Activated gamma-delta T cell treated with anti-CD3 and anti-CD28 coated beads, Interleukin-2, amount 50 U/mL, for 16 hours (primary cell): ENCODE measurements at places on chromosomes 7 and 10.
A peak's percentile ranks its signal among the peaks of the same experiment; 100 is the strongest.

GRCh38 chr7:20299647-20300312 lies 30.9 kb upstream of the ITGB8 start:
- DNase-seq: no peak

DNA sequence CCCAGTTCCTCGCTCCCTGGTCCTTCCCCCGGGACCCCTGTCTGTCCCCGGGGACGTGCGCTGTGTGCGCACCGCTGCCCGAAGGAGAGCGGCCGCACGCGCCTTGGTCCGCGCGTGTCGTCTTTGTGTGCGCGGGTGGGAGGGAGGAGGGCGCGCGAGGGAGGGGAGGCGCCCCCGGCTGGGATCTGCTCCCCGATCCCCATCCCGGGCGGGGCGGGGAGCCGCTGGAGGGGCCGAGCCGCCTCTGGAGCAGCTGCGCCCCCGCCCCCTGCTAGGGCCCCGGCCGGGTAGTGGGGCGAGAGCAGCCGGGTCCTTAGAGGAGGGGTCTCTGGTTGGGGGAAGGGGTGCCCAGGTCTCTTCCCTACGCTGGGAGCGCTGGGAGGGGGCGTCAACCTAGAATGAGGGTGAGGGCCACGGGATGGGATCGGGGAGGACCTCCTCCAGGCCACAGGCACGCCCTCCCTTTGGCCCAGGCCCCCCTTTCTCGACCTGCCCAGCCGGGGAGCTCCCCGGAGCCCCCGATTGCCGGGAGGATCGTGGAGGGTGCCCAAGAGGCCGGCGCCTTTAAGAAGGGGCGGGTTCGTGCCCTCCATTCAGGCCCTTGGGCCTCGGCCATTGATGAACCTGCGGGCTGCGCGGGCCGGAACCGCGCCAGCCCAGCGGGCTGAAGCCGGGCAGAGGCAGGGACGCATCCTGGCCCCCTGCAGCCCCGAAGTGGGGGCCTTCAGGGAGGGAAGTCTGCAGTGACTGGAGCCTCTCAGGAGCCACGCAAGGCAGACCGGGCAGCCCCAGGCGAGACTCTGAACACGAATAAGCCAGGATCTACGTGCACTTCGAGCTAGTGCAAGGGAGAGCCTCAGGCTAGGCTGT lies 678 bp downstream of the SH2B2 start:
- DNase-seq: no peak

DNA sequence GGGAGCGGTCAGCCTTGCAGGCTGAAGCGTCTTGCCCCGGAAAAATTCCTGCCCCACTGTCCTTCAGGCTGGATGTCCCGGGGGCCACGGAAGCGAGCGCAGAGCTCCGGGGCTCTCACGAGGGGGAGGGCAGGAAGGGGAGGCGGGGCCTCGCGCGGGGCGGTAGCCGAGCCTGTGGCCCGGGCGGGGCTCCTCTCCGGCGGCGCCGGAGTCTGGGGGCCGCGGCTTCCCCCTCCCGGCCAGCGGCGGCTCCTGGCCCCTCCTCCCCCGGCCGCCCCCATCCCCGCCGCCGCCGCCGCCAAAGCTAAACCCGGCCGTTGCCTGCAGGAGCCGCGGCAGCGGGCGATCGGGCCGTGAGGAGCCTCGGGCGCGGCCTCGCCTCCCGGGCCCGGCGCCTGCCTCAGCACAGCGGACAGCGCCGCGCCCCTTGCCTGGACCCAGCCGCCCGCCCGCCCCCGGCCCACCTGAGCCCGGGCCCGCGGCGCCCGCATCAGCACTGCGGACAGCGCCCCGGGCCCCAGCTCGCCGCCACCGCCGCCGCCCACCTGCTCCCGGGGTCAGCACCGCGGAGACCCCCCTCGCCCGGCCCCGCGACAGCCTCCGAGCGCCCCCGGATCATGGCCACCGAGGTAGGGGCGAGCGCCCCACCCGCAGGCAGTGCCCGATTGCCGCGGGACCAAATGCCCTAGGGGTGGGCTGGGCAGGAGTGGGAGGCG lies at the start of gene GOLGA7B:
Gene GOLGA7B, plus strand, starts transcription at position 157 of the 716 bp plus-strand sequence. Its CDS starts 461 bp downstream, at position 618.
- DNase-seq: peak; percentile 32

DNA sequence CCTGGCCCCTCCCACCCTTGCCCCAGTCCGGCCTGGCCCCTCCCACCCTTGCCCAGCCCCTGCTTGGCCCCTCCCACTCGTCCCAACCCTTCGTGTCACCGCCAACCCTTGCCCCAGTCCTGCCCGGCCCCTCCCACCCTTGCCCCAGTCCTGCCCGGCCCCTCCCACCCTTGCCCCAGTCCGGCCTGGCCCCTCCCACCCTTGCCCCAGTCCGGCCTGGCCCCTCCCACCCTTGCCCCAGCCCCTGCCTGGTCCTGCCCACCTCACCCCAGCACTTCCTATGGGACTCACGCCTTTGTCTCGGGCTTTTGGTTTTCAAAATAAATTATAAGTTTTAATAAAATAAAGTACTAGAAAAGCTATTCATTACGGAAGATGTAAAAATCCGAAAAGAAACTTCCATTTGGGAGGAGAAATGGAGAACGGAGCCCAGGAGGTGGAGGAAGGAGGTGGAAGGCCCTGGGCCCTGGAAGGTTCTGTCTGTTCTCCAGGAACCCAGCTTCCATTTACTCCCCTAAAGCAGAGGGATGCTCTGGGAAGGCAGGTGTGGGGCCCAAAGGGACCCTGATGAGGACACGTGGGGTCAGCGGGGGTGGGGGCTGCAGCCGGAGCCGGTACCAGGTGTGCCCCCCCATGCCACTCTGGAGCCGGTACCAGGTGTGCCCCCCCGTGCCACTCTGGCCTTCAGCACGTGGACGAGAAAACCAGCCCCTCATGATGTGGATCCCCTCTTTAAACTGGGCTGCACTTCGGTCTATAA lies 52.2 kb downstream of the PWWP2B start:
- DNase-seq: no peak

- DNase-seq: no peak
Measured at GRCh38 chr10:55146032-55146431, 345.0 kb upstream of the PCDH15 start.

- DNase-seq: no peak
Measured at GRCh38 chr7:157016024-157016351, 5.5 kb upstream of the MNX1 start.

GRCh38 chr7:26891400-26892350 lies 27.3 kb upstream of the SKAP2 start:
- DNase-seq: no peak

DNA sequence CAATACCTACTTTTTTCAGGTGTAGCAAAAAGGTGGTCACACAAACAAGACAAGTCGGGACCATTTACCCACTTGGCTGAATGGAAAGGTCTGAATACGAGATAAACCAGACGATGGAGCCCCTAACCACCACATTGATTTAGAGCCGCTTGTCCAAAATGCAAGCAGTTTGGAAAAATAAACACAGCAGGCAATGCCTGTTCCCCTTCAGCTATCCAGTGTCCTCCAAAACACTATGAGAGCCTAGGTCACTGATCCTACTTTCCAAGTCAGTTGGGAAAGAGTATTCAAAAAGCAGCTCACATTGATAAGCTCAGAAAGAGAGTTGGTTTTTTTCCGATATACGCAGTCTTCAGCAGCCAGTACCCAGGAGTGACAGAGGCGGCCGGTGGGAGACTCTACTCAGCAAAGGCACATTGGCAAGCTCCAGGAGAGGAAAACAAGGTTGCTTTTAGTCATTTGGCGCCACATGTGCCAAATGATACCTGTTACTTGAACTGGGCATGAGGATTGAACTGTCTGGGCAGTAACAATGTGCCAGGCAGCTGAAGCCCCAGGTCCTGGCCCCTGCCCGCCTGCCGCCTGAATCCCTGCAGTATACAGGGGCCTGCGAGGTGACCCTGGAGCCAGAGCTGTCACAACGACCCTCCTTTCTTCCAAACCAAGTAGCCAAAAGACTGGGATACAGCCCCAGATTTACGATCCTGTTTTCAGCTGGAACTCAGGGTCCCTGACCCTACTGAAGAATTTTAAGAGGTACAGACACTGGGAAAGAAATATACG lies 109.8 kb downstream of the PIP4K2A start:
- DNase-seq: no peak

DNA sequence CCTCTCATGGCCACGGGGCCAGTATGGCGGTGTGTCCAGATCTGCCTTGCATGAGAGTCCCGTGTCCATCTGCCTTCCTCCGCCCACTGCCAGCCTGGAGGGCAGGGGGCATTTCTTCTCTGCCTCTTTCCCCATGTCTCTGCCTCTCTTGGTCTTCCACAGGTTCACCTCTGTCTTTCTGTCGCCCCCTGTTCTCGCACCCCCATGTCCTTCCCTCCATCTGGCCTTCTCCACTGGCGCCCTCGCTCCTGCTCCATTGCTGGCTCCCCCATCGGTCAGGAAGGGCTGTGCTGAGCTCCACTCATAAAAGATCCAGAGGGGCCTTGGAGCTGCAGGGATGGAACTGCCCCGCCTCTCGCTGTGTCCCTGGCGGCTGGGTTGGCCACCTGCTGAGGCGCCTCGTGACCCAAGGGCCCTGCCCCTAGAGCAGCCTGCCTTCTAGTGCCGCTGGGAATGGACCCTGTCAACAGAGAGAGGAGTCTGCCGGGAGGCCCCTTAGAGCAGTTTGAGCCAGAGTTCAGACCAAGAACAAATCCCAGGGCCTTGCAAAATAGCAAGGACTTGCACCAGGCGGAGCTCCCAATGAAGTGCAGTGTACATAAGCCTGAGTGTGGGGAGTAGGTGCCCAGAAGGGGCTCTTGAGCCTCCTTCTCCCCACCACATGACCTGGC lies 42.0 kb downstream of the GOLGA7B start:
- no peak for DNase-seq

DNA sequence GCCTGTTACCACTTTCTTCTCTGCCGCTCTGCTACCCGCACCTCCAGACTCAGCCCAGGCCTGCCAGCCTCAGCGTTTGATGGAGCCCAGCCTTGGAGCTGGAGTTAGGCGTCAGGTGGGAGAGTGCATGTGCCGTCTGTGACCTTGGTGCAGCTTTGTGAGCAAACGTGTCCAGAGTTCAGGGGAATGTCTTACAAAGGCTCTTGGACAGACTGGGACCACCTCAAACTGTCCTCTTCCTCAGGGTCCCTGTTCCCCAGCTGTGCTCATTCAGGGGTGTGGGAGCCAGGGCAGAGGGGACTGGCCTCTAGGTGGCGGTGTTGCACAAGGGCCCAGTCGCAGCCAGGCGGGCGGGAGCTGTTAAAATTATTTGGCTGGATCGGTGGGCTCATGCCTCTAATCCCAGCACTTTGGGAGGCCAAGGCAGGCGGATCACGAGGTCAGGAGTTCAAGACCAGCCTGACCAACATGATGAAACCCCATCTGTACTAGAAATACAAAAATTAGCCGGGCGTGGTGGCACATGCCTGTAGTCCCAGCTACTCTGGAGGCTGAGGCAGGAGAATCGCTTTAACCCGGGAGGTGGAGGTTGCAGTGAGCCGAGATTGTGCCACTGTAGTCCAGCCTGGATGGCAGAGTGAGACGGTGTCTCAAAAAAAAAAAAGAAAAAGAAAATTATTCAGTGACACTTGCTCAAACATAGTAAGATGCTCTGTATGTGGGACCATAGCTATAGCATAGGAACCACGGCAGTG lies 89.2 kb downstream of the ADCY1 start:
- DNase-seq: no peak

DNA sequence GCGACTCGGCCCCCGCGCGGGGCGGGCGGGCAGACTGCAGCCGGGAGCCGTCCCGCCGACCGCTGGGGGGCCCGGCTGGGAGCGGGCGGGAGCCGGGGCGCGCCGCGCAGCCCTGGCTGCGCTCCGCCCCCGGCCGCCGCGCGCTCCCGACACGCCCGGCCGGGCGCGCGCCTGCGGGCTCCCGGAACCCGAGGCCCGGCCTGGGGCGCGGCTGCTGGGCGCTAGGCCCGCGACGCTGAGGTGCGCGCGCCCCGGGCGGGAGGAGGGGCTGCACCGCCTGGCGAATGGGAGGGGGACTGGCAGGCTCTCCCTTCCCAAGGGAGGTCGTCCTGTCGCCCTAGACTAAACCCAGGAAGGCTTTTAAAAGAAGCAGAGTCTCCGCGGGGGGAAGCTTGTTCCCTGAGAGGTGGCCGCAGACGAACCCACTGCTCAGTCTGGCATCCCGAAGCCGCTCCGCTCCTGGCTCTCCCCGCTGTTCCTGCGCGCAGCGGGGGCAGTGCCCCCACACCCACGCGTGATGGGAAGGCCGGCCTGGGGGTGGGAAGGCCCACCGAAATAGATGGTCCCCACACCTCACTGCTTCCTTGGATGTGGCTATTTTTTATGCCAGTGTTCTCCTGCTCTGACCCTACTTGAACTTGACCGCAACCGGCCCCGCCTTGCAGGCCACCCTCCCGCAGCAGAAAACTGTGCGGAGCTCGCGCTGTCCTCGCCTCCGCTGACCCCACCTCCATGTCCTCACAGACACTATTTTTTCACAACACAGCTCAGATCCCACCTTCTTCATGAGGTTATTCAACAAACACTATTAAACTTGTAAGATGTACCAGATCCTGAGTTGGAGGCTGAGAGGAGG lies at the start of gene VOPP1:
Gene VOPP1, minus strand, starts transcription at position 125 of the 856 bp plus-strand sequence. CDS start 178 bp downstream, outside the sequence.
- peak; percentile 24 for DNase-seq

GRCh38 chr10:30825495-30825894 lies 195.9 kb upstream of the LYZL2 start:
- no peak for DNase-seq

DNA sequence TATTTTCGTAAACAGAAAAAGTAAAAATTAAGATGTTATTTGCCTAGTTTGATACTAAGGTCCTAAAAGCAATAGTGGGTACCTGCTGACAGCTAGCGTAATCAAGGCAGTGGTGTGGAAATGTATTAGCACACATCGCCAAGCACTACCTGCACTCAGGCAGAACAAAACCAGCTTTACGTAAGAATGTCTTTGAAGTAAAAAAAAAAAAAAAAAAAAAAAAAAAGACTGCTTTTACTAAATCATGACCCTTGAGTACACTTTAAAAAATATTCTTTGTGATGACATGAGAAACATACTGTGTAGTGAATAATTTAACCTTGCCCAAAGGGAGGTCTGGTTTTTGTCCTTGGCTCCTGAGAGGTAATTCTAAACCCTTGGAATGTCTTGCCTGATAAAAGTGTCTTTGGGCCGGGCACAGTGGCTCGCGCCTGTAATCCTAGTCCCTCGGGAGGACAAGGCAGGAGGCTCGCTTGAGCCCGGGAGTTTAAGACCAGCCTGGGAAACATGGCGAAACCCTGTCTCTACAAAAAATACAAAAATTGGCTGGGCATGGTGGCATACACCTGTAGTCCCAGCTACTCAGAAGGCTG lies 12.7 kb downstream of the XRCC2 start:
- DNase-seq: no peak

DNA sequence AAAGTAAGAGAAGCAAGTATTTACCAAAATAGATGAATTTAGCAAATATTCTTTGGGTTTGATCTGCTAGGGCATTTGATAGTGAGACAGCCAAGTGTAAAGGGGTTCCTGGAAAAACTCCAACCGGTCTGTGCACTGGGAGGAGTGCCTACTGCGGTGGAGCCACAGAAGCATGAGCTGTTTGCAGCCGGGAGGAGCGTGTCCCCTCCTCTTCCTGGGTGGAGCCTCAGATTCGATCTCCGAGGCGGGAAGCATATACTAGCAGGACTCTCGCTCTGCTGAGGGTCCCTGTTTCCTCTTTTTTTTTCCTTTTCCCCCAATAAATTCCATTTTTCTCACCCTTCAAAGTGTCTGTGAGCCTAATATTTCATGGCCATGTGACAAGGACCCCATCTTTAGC lies 45.1 kb upstream of the MET start:
- no peak for DNase-seq
